Activated CD4-positive, alpha-beta T cell treated with anti-CD3 and anti-CD28 coated beads, Interleukin-2, amount 10 ng/mL, durations not matched to agents 24 days and 14 days (primary cell): ENCODE measurements at places on chromosomes 6 and 20.

DNA sequence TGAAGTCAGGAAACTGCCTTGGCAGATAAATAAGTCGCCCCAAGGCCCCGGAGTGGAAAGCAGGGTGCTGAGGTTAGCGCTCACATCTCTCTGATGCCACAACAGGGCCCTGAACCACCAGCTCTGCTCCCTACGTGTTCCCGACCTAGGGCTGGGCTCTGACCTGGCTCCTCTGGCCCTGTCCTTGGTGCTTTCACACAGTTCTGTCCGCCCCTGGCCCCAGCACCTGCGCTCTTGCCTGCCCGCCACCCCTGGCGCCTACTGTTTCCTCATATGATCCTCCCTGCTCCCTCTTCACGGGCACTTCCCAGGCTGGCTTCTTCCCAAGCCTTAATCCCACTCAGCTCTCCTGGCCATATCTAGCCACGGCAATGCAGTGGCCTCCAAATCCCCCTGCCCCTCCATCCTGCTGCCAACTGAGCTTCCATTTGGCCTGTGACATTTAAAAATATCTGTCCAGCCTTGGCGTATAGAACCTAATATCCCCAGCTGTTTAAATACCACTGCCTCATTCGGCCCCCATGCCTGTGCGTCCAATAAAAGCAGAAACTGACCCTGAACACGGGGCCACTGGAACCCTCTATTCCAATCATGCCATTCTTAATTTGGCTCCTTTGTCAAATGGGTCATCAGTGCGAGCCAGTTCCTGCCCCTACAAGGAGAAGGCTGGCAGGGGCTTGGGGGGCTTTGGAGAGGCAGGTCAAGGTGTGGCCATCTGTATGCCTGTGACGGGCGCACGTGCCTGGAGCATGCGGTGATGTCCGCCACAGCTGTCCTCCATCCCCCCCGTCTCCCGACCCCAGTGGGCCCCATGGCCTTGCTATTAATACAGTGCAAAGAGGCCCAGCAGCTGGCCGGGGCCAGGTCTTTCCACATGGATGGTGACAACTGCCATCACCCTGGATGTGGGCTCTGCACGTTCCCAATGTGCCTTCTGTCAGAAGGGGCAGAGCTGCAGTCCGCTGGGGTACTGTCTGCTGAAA, 27.7 kb downstream of the GNAS-AS1 start:
- no peak for DNase-seq

- no peak for DNase-seq
Observed at GRCh38 chr20:58707770-58708169, 15.2 kb downstream of the NPEPL1 start.

- DNase-seq: no peak
Observed at GRCh38 chr6:27136077-27136644, 111.3 kb upstream of the PRSS16 start.

- no peak for DNase-seq
Observed at GRCh38 chr6:139549561-139550070, 175.2 kb upstream of the CITED2 start.

DNA sequence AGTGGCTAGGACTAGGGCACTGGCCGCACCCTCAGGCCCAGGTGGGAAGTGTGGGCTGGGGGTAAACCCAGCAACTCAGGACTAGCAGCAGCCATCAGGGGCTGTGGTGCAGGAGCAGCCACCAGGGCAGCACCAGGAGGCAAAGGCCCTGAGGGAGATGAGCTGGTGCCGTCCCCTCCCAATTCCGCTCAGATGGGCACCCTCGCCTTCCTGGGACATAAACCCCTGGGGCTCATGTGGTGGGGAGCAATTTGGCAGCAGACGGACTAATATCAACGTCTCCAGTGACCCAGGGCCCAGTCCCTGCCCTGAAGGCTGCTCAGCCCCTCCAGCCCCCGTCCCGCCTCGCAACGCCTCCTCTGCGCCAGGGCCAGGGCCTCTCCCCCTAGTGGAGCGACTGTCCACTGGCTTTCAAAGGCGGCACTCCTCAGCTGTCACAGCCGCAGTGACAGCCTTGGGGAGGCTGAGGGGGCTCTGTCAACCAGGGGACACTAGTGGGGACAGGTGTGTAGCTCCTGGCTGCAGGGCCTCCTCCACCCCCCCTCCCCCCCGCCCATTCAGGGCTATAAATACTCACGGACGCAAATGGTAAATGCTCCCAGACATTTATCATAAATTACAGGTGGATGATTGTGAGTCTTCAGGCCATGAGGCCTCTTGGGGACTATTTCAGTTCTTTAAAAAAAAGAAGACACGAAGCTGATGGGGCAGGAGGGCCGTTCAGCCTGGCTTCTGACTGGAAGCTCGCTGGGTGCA, 349.9 kb downstream of the ZFAND3 start:
- DNase-seq: no peak

DNA sequence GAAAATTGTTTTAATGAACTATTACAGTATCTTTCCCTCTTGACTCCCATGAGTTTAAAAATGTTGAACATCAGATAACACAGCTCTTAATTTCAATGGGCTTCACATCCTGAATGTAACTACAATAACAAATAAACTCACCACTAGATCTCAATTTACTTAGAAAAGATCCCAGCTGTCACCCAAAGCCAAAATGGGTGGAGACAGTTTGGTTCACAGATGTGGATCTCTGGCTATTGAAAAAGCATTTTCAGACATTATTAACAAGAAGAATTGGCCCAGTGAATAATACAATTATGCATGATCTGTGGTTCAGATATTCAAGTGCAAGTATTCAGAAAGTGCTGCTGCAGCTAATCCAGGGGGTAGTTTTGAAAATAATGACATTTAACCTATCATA, 184.7 kb upstream of the RALGAPA2 start:
- DNase-seq: no peak

DNA sequence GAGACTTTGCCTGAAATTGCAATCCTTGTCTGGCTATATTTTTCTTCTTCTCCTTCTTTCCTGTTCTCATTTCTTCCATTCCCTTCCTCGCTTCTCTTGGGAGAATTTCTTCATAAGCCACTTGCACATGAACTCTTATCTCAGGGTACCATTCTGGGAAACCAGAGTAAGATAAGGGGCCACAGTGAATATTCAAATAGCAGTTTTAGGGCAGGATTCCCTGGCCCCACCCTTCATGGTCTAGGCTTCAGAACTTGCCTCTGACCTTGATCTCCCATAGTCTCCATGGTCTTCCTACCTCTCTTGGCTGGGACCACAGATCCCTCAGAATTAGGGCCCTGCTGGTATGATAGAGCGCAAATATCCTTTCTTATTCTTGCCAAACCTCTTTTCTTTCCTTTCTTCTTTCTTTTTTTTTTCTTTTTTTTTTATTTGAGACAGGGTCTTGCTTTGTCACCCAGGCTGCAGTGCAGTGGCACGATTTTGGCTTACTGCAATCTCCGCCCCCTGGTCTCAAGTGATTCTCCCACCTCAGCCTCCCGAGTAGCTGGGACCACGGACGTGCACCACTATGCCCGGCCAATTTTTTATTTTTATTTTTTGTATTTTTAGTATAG, 123.0 kb upstream of the CITED2 start:
- no peak for DNase-seq

- no peak for DNase-seq
Observed at GRCh38 chr6:10014557-10014956, 400.3 kb downstream of the TFAP2A start.

- no peak for DNase-seq
Observed at GRCh38 chr6:11770546-11771466, 7.8 kb downstream of the ADTRP start.

- DNase-seq: peak; percentile 96
Observed at GRCh38 chr6:27890445-27891319, 21.5 kb downstream of the OR2B2 start.

- DNase-seq: no peak
Observed at GRCh38 chr20:37346535-37347346, 801 bp downstream of the SRC start.

DNA sequence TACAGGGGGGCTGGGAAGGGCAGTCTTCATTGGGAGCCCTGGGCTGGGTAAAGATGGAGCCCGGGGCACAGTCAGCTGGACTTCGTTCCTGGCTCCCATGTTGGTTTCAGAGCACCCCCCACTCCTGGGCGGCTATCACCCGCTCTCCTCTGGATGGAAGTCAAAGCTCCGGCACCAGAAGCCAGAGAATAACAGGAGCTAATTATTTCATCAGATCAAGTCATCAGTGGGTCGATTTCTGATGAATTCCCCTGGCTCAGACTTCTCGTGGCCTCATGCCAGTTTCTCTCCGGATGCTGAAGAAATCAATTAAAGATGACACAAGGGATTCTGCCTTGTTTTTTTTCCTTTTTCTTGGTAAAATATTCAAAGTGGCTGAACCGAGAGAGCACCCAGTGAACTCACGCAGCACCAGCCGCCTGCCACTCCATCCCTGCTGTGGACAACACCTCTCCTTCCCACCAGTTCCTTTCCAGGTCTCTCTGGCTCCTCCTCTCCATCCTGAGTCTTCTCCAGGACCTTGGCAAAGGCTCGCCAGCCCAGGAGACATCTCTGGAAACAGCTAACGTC, 22.5 kb downstream of the SULF2 start:
- no peak for DNase-seq
